ENCODE measurements at places on chromosomes 12 and 14. TPM values are rescaled to one million over a fixed set of nuclear protein-coding genes. Genes with fewer than 3 reads are reported as not detected.

The MYH6 gene
- not detected for total RNA-seq

The SDR9C7 gene
- total RNA-seq: not detected

The SMCO2 gene
- 0.90 TPM for total RNA-seq

The AQP6 gene
- 0.39 TPM for total RNA-seq

The DPY19L2 gene
- total RNA-seq: 40.8 TPM

The PRB4 gene
- not detected for total RNA-seq

The NGB gene
- total RNA-seq: not detected

The CRACR2A gene
- 3.5 TPM for total RNA-seq

The CISTR gene
- total RNA-seq: not detected

The CLEC1B gene
- not detected for total RNA-seq

The HOXC4 gene
- 10.1 TPM for total RNA-seq

The NANOG gene
- total RNA-seq: 0.57 TPM

The MYF5 gene
- total RNA-seq: not detected

The CYP27B1 gene
- 0.94 TPM for total RNA-seq

The LRRIQ1 gene
- 0.19 TPM for total RNA-seq

The MYH7 gene
- total RNA-seq: not detected

The PIK3C2G gene
- 0.15 TPM for total RNA-seq

The GDF3 gene
- total RNA-seq: 0.84 TPM

The RNASE3 gene
- total RNA-seq: 0.57 TPM

The SLC8B1 gene
- 48.6 TPM for total RNA-seq

The TDRD9 gene
- total RNA-seq: 1.7 TPM

The SNX6 gene
- 102 TPM for total RNA-seq

The GCH1 gene
- 6.0 TPM for total RNA-seq

The SMIM41 gene
- not detected for total RNA-seq

The SLC22A17 gene
- total RNA-seq: 47.8 TPM

The CLEC7A gene
- total RNA-seq: 25.8 TPM

The PDE6H gene
- total RNA-seq: not detected

The BICD1 gene
- total RNA-seq: 42.6 TPM
